CMK (cell line): ENCODE measurements at places on chromosomes 11 and 22.

DNA sequence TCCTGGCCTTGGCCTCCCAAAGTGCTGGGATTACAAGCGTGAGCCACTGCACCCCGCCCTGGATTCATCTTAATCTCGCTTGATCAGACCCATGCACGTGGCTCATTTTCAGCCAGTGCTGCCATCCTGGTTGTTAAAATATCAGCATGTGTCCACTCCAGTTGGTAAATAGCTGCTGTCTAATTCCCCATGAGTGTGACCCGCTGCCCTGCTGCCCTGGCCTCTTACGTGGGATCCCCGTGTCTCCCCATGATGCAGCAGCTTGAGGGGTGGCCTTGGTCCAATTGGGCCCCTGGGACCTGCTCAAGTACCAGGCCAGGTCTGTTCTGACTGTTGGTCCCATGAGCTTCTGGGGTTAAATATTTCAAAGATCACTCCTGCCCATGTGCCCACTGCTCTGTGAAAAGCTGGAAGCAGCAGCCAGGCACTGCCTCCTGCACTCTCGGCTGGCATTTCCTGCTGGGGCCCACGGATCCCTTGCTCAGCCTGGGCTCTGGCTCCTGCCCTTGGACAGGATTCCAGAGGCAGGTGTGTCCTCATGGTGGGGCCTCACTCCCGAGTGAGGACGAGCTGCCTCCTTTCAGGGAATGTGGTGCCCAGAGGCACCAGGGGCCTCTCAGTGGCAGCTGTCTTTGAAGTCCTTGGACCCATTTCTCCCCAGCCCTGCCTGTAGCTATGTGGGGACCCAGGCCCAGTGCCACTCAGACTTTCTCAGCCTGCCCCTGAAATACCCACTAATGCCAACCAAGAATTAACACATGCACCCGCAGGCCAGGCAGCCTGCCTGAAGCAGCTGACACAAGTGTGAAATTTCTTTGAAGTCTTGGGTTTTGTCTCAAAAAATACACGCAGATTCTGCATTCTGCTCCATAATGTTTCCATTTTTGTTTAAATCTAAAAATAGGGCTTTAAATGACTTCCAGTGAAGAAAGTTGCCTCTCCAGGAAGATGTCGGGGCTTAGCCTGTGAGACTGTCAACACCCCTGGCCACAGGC lies 38.1 kb upstream of the PRDM11 start:
- no peak for DNase-seq

DNA sequence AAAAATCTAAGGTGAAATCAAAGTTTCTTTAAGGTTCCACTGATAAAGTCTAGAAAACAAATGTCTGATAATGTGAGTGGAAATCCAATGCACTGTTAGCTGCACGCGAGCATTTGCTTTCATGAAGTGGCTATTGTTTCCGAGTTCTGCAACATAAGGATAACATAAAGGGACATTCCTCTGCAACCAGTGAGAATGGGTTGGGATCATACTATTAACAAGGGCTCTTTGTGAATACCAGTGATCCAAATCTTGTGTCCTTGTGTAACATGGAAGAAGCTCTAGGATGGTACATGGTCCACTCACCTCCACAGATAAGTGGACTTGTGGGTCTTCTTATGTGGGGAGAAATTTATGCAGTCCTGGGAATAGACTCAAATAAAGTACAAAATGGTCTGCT lies 24.6 kb downstream of the APIP start:
- no peak for DNase-seq

GRCh38 chr11:22084056-22084455 lies 108.8 kb upstream of the ANO5 start:
- DNase-seq = no peak

GRCh38 chr11:16784666-16785065 lies 46.2 kb downstream of the C11orf58 start:
- DNase-seq = no peak

DNA sequence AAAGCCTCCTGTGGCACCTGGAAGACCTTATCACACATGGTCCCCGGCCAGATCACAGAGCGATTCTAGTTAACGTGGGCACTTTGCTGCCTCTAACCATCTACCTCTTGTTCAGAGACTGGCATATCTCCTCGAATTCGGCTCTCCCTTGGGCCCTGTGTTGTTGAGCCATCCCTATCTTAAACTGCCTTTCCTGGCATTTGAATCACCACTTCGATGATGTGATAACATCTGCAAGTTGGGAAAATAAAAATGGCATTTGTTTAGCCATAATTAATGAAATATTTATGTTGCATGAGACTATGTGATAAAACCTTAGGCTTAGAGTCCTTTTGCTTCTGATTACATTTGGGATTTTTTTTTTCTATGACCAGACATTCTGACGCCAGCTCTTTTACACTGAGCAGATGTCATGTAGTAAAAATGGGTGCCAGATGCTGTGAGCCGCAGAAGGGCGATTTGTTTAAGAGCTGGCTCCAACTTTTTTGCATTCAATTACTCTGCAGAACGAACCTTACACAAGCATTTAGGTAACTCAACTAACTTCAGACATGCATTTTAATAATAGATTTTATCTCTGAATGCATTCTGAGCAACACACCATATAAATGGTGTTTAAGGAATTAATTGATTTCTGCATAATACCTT lies 58.5 kb upstream of the PARVA start:
- DNase-seq = no peak
